Tibial nerve (tissue), 4 donors: ENCODE measurements at places on chromosomes 5 and 9.

GRCh38 chr5:151520294-151520693, 70.8 kb downstream of the FAT2 start:
- H3K36me3 ChIP-seq: no peaks in the 10 kb centered on the region
- H3K27me3 ChIP-seq: no peaks in the 10 kb centered on the region
- no peak overlapping the region for H3K27ac ChIP-seq
- DNase-seq: no peak

GRCh38 chr9:101848485-101848919, 110.1 kb upstream of the GRIN3A start:
- H3K27me3 ChIP-seq: no peaks in the 10 kb centered on the region
- no peaks in the 10 kb centered on the region for H3K36me3 ChIP-seq
- peak; percentile 7 for DNase-seq
- no peak overlapping the region for H3K27ac ChIP-seq
- no peak overlapping the region for H3K4me3 ChIP-seq

DNA sequence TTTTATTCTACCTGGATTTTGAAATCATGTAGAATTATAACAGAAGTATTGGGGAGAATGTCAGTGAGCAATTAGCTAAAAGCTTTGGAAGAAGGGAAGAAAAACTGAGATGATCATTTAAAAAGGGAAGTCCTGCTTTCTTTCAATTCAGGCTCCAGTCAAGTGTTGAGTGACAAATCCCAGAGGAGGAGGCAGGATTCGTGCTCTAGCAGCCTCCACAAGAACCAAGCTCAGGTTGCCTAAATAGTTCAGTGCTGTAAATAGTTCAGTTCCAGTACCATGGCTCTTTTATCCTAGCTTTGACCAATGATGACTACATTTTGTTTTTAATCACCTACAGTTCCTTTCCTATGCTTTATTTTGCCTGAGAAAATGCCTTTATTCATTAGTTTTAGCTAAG, 204.9 kb upstream of the NREP start:
- H3K27me3 ChIP-seq: no peaks in the 10 kb centered on the region
- H3K27ac ChIP-seq: no peak overlapping the region
- no peak overlapping the region for H3K4me3 ChIP-seq
- no peaks in the 10 kb centered on the region for H3K4me1 ChIP-seq
- H3K36me3 ChIP-seq: no peaks in the 10 kb centered on the region
- DNase-seq: no peak

GRCh38 chr9:31807574-31808256, 576.7 kb upstream of the ACO1 start:
- no peak overlapping the region for H3K27ac ChIP-seq
- no peaks in the 10 kb centered on the region for H3K36me3 ChIP-seq
- no peak overlapping the region for H3K4me3 ChIP-seq
- H3K27me3 ChIP-seq: no peaks in the 10 kb centered on the region
